ENCODE measurements at places on chromosomes 7 and 10.

- no peak for DNase-seq
Measured at GRCh38 chr7:39606941-39607340, 16.4 kb upstream of the RALA start.

- DNase-seq: no peak
Measured at GRCh38 chr7:111029141-111029572, 61.8 kb upstream of the LRRN3 start.

- DNase-seq: no peak
Measured at GRCh38 chr10:63265222-63265617, 132.1 kb downstream of the NRBF2 start.

GRCh38 chr7:159142730-159143129, 1.9 kb downstream of the VIPR2 start:
- no peak for DNase-seq

DNA sequence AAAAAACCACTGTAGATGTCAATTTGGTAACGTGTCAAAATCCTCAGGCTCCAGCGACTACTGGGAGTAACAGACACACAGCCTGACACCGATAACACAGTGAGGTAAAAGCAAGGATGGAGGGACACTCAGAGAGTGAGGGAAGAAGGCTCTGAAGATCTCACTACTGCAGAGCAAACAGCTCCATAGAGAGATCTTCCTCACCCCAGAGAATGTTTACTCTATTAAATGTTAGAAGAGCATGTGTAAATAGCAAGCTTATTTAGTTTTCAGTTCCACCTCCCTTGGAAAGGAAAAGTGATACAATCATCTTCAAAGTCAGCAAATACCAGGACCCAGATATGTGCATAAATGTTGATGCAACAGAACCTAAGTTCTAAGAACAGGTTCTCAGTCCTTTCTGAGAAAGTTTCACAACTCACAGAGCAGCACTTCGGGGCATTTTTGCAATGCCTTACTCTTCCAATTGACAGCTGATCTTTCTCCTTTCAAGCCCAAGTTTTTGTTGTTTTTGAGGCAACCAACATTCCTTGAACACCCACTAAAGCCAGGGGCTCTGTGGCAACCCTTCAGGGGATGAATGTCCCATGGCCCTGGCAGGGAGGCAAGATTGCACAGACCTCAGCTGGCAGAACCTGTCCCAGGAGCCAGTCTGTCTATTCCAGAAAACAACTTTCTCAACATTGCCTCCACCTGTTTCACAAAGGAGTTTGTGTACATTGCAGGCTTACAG, 177.4 kb downstream of the SFMBT2 start:
- DNase-seq: no peak

- DNase-seq: no peak
Measured at GRCh38 chr10:44056967-44057805, 327.7 kb downstream of the CXCL12 start.

All from SK-N-MC (cell line).